ENCODE measurements at places on chromosomes 16 and 17.

- DNase-seq = no peak
These were observed 39.7 kb downstream of the XYLT1 start for GRCh38 chr16:17431012-17431411.

GRCh38 chr17:66717641-66718058, 117.3 kb upstream of the CACNG5 start:
- DNase-seq = no peak

DNA sequence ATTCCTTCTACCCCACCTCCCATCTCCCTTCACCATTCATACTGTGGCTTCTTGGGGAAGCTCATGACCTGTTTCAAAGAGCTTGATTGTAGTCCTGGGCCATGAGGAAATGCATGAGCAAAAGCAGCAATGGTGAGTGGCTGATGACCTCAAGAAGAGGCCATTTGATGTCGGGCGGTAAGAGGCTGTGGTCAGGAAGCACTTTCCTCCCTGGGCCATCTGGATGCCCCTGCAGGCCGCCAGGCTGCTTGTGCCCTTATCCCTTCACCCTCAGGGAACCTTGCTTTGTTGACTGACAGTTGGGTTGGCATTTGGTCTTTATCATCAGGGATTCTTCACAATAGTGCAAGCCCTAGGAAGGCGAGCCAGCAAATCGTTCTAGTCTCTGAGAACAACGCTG, 78.3 kb upstream of the TBX2 start:
- DNase-seq = no peak

GRCh38 chr17:2897605-2898004, 101.4 kb downstream of the RAP1GAP2 start:
- no peak for DNase-seq

- peak; percentile 70 for DNase-seq
These were observed 9.4 kb downstream of the GJC1 start for GRCh38 chr17:44820631-44821212.

- DNase-seq = no peak
These were observed 60.0 kb upstream of the DNAH17 start for GRCh38 chr17:78637146-78637545.

DNA sequence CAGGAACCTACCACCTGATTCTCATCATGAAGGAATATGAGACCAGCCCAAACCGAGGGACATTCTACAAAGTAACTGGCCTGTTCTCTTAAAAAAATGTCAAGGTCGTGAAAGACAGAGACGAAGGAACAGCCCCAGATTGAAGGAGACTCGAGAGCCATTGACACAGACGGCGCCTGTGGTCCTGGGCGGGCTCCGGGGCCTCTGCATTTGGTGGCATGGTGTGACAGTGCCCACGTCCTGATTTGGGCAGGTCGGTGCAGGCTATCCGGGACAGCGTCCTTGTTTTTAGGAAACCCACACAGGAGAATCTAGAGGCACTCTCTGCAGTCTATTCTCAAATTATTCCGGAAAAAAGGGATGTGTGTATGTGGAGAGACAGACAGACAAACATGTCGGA, 64.1 kb downstream of the ADCY9 start:
- DNase-seq = no peak

GRCh38 chr16:56869513-56870275, 4.7 kb downstream of the SLC12A3 start:
- DNase-seq = no peak

DNA sequence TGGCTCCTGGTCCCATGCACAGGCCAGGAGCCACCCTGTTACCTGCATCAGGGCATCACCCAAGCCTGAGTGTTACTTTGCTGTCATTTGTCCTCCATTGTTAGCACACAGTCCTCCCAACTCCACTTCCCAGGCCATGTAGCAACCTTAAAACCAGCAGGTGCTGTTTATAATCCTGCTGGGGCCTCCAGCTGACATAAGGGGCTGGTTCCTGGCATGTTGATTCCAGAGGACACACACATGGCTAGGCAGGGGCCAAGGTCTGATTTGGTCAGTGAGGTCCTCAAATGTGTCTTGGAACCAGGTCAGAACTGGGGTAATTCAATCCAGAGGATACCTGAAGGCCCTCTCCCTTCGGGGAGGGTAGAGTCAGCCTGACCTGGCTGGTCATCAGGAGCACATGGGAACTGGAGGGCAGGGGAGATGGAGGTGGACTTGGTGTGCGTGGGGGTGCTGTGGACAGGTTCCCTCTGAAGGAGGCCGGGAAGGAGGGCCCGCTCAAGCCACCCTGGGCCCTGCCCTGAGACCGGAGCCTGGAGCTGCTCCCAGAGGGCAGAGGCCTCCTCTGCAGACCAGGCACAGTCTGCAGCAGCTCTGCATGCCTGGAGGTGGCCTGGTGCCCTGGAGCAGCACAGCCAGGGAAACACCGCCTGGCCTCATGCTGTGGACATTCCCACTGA, 6.6 kb downstream of the ADORA2B start:
- no peak for DNase-seq

- no peak for DNase-seq
These were observed 112.0 kb downstream of the RPTOR start for GRCh38 chr17:80656590-80656989.

DNA sequence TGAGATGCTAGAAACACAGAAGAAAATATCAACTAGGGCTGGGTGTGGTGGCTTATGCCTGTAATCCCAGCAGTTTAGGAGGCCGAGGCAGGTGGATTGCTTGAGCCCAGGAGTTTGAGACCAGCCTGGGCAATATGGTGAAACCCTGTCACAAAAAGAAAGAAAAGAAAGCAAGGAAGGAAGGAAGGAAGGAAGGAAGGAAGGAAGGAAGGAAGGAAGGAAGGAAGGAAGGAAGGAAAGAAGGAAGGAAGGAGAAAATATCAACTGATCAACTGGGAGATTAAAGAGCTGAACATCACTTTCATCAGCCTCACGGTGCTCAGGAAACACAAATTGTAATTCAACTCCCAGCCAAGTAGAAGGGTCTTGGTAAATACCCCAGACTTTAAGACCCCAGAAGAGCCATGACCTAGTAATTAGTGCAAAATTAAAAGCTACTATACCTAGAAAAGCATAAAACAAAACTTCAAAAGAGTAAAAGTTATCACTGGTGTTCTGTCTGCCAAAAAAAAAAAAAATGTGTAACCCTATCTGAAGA, 27.8 kb upstream of the SLFN13 start:
- DNase-seq = no peak

DNA sequence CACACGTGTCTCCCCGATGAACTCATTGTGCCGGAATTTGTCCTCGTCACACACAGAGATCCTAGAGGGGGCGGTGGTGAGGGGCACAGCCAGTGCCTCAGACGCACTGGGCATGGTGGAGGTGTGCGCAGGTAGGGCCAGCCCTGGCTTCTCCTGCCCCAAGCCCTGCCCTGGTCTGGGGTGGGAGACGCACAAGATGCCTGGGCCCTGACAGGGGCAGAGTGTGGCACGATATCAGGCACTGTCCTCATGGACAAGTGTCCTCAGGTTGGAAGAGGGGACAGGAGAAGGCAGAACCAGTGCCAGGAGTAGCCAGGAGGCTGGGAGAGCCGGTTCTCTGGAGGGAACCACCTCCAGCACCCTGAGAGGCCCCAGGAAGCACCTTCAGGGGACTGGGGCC, 20.0 kb downstream of the DOC2B start:
- no peak for DNase-seq

DNA sequence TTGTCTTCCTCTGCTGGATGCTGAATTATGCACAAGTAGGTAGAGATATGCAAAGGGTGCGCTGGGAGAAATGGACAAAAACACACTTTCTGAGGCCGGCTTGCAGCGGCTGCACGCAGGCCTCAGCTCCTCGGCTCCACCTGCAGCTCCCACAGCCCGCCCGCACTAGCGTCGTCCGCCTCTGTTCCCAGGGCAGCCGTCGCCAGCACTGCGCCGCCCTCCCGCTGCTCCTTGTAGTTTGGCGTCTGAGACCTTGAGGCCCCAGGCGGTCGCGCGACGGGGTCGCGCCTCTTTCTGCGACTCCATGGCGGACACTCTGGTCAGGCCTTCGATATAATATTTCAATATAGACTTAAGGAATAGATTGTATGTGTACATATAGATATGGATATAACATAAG, 24.8 kb downstream of the SLFN12 start:
- no peak for DNase-seq

DNA sequence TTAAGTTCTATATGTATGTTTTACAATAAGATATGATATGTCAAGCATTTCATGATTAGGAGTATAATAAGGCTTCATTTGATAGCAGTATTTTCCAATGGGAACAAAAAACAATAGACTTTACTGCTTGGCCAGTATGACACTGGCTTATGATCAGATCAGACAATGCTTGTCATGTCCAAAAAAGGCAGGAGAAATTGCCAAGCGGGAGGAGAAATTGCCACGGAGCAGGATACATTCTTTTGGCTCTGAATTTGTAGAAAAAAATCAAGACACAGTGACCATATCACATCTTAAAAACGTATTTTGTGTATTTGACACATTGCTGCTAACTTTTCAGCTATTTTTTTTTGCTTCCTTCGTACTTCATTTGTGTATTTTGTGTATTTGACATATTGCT, 404.1 kb downstream of the CNTNAP4 start:
- DNase-seq = no peak

DNA sequence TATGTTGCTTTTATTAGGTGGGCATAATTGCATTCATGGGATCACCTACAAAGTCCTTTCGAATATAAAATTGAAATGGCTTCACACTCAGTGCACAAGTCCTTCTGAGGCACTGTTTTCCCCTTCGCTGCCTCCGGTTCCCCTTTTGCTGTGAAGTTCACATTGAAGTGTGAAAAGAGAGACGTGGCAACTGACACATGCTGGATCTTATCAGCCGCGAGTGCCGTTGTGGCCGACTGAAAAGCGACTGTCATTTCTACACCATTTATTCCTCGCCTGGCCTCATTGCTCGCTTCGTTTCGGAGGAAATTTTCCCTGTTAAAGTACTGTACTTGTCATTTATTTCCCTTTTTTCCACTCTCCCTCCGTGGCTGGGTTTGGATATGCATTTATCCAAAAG, 423.5 kb downstream of the MAF start:
- DNase-seq = no peak

DNA sequence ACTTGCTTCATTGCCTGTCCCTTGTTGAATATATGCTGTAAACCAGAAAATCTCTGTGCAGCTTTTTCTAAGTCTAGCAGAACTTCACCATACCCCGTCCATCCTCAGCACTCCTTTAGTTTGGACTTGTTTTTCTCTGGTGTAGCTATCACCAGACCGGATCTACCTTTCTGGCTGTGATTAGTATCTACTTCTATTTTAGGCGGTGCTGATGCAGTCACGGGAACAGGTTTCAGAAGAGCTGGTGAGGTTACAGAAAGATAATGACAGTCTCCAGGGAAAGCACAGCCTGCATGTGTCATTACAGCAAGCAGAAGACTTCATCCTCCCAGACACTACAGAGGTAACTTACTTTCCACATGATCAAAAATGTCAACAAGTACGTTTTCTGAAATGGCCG, 46.4 kb downstream of the NUP88 start:
- DNase-seq = no peak

- peak; percentile 76 for DNase-seq
These were observed 66.8 kb downstream of the DNAH3 start for GRCh38 chr16:21083729-21084268.

DNA sequence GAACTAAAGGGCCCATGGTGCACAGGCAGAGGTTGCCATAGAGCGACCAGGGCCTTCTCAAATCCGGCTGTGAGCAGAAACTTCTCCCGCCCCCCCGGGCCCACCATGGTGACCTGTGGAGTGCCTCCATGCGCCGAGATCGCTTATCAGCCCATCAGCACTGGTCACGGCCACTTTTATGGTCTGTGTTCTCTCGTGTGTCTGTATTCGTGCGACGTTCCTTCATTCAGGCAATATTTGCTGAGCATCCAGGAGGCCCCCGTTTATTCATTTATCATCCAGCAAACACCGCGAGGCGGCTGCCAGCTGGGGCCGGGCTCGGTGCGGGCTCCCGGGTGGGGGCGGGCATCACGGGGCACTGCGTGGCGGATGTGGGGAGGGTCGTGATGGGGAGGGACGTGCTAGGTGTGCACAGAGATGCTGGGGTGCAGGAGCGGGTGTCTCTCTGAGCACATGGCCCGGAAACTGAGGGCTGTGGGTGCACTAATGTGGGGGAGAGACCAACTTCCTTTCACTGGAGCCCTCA, 88.0 kb upstream of the CBX4 start:
- DNase-seq = no peak

DNA sequence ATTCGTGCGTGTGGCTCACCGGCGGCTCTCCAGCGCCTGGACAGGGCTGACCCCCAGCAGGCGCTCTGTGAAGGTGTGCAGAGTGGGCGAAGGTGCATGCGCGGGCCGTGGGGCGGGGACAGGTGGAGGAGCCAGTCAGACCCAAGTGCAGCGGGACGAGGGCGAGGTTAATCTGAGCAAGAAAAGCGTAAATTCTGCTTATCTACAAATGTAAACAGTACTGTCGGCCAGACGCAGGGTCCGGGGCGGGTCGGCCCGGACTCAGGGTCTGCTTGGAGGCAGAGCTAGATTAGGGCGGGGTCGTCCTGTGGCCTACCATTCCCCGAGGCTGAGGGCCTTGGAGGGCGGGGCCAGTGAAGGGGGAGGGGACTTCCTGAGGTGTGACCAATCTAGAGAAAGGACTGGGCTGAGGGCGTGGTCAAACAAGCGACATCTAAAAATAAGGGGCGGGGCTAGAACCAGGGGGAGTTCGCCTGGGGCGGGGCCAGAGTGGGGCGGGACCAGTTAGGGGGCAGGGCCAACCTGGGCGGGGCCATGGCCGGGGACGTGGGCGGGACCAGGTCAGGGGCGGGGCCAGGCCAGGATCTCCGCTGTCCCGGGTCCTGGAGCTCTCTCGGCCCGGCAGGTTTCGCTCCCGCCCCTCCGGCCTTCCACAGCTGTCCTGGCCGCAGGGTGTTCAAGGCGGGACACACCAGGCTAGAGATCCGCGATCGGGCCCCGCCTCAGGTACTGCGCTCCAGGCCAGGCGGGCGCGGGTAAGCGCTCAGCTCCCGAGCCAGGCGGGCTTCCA, at the start of gene SEC14L5:
Gene SEC14L5, plus strand, starts transcription at position 611 of the 790 bp plus-strand sequence. CDS start 994 bp downstream, outside the sequence.
- peak; percentile 99 for DNase-seq

- no peak for DNase-seq
These were observed 28.2 kb upstream of the TMEM220 start for GRCh38 chr17:10758062-10758461.

- no peak for DNase-seq
These were observed 224.0 kb downstream of the IRX3 start for GRCh38 chr16:54062361-54063278.

DNA sequence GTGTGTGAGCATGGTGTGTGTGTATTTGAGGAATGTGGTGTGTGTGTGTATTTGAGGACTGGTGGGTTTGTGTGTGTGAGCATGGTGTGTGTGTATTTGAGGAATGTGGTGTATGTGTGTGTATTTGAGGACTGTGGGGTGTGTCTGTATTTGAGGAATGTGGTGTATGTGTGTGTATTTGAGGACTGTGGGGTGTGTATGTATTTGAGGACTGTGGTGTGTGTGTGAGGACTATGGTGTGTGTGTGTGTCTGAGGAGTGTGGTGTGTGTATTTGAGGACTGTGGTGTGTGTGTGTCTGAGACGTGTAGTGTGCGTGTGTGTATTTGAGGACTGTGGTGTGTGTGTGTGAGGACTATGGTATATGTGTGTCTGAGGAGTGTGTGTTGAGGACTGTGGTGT, 18.0 kb upstream of the CACNG1 start:
- DNase-seq = no peak
